ENCODE measurements at places on chromosomes 13 and 19.

DNA sequence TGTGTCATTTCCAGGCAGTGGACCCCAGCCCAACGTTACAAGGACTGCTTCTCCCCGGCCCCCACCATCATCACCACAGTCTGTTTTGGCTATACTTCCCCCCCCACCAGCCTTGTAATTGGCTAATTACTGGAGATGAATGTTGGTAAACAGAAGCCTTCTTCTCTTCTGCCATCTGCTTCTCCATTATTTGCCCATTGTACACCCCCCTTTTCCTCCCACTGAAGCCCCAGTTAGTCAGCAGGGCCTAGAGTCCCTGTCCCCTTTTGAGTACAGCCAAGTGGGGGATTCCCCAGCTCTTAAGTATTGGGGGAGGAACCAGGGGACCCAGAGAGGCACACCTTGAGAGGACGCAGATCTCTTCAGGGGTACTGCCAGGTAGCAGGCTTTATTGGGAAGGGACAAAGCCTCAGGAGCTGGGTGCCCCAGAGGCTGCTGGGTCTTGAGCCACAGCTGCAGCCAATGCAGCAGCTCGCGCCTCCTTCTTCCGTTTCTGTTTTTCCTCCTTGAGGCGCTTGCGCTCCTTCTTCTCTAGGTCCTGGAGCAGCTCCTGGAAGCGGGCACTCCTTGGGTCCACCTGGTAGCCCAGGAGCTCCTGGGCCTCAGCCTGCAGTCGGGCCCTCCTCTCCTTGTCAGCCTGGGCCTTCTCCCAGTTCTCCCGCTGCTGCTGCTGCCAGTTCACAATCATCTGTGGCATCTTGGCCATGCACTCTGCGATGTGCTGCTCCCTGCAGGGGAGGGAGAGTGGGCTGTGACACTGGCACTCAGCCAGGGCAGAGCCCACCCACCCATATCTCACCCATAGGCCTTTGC is 3.0 kb downstream of the GADD45GIP1 start:
- no peak for DNase-seq

- DNase-seq, result no peak
Measured at GRCh38 chr19:33291623-33292534, 10.5 kb downstream of the CEBPA start.

GRCh38 chr19:6372594-6373095 is at the start of gene ALKBH7:
ALKBH7 (plus strand) TSS chr19:6372794; CDS start chr19:6372821, 27 bp downstream.
- peak; percentile 97 for DNase-seq

- no peak for DNase-seq
Measured at GRCh38 chr19:58328999-58329398, 2.2 kb downstream of the ZSCAN22 start.

DNA sequence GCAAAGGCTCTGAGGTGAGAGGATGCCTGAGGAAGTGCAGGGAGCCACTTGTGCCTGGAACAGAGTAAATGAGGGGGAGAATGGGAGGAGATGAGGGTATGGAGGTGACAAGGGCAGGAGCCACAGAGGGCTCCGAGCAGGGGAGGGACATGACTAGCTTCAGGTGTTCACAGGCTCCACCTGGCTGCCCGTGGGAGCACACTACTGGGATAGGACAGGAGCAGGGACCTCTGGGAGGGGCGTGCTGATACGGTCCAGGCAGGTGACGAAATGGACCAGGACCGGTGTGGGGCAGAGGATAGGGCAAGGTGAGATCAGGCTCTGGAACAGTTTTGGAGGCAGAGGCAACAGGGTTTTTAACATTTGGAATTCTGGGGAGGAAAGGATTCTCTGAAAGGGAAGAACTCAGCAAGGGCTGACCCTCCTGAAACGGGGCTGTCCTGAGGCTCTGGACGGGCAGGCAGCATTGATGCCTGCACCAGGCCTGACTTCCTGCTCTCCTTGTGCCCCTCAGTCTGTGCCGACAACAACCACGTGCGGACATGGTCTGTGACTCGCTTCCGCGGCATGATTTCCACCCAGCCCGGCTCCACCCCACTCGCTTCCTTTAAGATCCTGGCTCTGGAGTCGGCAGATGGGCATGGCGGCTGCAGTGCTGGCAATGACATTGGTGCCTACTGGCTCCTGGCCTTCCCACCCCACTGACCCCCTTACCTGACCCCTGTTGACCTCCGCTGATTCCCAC is 11.6 kb downstream of the SHKBP1 start:
- no peak for DNase-seq

DNA sequence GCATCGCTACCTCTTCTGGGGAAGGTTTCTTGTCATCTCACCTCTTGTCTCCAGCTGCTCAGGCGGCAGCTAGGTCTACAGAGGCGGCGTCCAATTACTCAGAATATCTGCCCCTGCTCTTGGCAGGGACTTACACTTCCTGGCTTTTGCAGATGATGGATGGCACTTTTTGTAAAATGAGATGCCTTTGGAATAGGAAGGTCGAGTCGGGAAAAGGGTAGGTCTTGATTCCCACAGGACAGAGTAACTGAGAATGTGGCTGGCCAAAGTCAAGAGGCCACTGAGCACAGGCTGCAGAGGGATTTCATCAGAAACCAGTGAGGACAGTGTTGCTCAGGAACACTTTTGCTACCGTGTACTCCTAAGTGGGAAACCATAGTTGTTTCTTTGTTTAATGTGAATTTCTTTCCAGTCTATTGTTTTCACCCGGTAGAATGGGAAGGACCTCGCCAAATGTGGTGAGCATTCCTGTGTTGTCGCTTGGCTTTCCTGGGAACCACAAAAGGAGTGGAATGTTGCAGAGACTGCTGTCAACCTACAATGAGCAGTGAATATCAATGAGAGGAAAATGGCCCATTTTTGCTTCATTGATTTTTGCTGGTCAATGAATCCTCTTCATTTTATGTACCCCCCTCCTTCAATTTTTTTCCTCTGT is 383.7 kb downstream of the HS6ST3 start:
- DNase-seq, result no peak

- no peak for DNase-seq
Measured at GRCh38 chr13:75587679-75588078, 38.1 kb downstream of the UCHL3 start.

- DNase-seq, result no peak
Measured at GRCh38 chr13:101626925-101627555, 174.6 kb downstream of the ITGBL1 start.

DNA sequence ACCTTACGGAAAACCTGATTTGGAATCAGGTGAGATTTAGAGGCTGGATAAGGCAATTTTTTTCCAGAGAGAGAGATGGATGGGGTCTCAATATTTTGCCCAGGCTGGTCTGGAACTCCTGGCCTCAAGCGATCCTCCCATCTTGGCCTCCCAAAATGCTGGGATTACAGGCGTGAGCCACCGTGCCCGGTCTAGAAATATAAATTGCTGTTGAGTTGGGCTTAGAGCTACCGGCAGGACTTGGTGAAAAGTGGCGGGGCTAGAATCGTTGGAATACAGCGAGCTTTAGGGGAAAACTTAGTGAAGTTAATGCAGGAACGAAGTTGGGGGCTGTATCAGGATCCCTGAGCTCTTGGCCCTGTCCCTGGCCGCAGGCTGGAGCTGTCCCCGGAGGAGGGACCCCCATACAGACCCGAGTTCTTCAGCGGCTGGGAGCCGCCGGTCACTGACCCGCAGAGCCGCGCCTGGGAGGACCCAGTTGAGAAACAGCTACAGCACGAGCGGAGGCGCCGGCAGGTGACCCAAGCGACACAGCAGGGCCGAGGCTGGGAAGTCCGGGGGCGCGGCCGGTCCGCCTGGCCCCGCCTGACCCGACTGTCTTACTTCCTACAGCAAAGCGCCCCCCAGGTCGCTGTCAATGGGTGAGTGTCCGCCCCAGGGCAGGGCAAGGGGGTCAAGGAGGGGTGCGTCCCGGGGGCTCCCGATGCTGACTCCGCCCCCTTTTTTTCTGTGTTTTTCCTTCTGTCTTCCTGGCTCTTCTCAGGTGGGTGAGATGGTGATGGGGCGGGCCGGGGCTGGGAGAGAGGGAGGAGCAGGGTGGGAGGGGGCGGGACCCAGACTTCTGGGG is 7.6 kb downstream of the EPS8L1 start:
- no peak for DNase-seq
